ENCODE measurements at places on chromosomes 11 and 22.
A peak's percentile ranks its signal among the peaks of the same experiment; 100 is the strongest.

GRCh38 chr11:131888230-131888855 lies 517.9 kb downstream of the NTM start:
- no peak for DNase-seq

GRCh38 chr11:68038718-68039525 lies at the start of gene TCIRG1:
TCIRG1 (plus strand) TSS chr11:68039025; CDS start chr11:68041272, 2,247 bp downstream.
- DNase-seq: peak; percentile 30

DNA sequence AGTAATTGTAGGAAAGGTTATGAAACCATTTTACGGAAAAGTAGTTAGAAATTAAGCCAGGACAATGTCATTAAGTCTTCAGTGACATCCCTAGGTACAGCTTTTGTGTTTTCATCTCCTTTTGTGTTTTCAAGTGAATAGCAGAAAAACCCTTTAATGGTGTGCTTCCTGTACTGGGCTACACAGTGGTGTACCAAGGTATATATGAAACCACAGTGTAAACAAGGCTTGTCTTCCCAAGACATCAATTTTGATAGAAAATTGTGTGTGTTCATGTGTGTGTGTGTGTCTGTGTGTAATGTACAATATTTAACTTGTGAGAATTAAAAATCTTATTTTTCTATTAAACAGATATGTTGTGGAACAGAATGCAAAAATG lies 8.9 kb downstream of the MRPL17 start:
- no peak for DNase-seq

- no peak for DNase-seq
These were observed 16.2 kb upstream of the SHANK3 start for GRCh38 chr22:50656122-50657070.

DNA sequence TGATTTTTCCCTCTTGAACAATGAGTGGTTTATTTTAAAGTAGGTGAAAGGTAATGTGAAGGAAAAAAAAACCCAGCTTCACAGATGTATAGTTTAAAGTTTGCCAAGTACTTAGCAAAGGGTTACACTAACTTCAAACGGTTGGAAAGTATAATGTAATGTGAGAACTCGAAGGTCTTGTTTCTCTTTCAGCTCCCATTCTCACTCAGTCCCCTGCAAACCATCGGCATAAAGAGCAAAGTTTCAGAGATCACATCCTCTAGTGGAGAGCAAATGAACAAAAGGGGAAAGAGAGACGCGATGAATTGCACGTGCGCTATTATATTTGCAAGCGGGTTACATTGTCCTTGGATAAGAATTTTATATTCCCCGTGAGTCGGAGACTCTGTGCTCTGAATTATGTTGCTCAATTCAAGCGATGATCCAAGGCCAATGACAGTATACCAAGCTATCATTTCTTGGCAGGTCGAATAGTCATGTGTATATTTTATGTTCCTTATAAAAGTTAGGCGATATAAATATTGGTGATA lies 37.6 kb upstream of the BIRC3 start:
- no peak for DNase-seq

GRCh38 chr11:27420217-27420616 lies 52.4 kb downstream of the LGR4 start:
- DNase-seq: no peak

GRCh38 chr11:2577031-2577990 lies 122.5 kb downstream of the KCNQ1OT1 start:
- DNase-seq: no peak

All from naive thymus-derived CD8-positive, alpha-beta T cell (primary cell).